Left forelimb (tissue), 1 donor: ENCODE measurements at places on chromosomes 11 and 22.
A peak's percentile ranks its signal among the peaks of the same experiment; 100 is the strongest.

GRCh38 chr11:27656320-27656719 is 43.9 kb downstream of the BDNF start:
- no peak for DNase-seq

DNA sequence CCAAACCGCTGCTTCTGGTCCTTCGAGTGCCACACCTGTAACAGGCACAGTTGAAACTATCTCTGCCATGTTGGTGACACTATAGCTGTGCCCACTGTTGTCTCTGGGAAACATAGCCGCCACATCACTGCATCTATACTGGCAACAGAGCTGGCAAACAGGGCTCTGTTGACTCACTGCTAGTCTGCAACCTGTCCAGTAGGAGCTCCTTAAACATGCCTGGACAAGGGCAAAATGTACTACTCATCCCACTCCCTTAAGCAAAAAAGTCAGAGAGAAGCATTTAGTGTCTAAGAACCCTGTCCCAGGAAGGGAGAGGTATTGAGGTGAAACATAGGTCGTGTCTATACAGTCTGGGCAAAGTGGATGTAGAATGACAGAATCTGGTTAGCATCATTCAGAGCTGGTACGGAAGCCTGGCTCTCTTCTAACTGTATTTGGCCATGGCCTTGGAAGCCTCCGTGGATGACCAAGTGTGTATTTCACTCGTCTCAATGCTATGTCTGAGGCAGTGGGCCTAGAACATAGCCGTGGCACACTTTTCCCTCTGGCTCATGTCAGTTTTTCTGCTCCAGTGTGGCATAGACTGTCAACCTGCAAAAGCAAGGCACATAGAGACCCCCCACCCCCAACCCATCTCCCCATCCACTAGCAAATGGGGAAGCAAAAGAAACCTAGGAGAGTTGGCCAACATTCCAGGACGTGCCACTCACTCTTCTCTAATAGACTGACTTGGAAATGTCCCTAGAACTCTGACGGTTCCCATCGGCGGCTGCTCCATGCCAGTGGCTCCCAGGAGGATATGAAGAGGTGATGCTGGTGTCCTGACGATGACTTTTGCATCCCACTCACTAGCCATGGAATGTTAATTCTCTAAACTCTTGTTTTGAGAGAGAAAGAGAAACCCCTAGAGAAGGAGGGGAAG is 21.4 kb upstream of the PISD start:
- DNase-seq = no peak

- DNase-seq = no peak
Measured at GRCh38 chr11:7307836-7308235, 56.1 kb downstream of the SYT9 start.

- no peak for DNase-seq
Measured at GRCh38 chr11:128341280-128342248, 245.8 kb downstream of the ETS1 start.

DNA sequence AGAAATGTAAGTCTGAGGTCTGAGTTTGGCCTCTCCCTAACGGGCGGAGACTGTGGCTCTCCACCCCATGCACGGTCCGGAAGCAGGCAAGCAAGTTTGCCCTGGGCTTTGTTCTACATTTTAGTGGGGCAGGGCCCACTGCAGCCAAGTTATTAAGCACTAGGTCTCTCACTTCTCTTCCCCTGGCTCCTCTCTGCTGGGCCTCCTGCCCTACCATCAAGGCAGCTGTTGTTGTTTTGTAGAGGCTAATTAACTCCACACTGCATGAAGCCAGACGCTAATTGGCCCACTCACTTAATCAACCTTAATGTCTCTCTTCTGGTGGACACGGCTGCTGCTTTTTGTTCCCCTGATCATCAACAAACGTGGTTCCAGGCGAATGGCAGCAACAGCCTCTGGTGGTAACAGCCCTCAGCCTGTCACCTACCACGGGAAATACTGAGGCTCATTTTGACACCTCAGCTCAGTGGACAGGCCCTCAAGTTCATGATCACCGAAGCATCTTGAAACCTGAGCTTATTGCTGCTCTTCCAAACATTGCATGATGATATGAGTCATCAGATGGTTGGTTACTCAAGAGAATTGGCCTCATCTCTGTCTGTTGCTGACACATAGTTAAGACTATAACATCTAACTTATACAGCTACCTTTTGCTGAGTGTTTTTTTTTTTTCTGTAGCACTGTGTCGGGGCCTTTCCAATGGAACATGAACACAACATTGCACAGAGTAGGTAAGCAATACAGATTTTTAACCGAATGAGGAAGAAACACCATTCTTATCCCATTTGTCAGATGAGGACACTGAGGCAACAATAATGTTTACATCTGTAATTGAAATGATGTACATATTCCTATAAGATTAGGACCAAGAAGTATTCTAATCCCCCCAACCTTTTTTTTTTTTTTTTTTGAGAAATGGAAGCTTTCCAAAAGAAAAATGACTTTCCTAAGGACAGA is 20.8 kb upstream of the LMO2 start:
- no peak for DNase-seq

- peak; percentile 70 for DNase-seq
Measured at GRCh38 chr11:118436639-118437207, 431 bp downstream of the KMT2A start.

- no peak for DNase-seq
Measured at GRCh38 chr11:72643547-72643946, 30.7 kb downstream of the PDE2A start.

DNA sequence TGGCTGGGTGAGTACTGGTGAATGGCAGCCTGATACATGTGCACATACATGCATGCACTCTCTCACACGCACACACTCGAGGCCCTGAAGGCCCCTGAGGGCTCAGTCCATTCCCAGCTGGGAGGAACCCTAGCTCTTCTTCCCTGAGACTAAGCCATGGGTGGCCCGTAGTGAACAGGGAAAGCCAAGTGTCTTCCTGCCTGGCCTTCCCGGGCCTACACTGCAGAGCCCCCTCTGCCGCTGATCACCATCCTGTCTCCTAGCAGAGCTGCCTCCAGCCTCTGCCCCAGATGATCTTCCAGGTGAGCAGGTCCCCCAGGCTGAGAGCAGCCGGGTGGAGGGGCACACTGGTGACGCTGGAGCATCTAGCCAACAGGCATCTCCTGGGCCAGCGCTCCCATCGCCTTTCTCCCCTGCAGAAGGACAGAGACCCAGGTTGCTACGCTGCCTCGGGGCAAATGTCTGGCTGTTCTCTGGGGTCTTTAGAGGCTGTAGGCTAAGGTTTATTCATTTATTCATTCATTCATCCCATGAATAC is 57.3 kb downstream of the CD82 start:
- no peak for DNase-seq

- DNase-seq = no peak
Measured at GRCh38 chr11:43818220-43818619, 62.4 kb upstream of the ALKBH3 start.

GRCh38 chr11:116826751-116827431 is 2.8 kb upstream of the APOC3 start:
- no peak for DNase-seq

DNA sequence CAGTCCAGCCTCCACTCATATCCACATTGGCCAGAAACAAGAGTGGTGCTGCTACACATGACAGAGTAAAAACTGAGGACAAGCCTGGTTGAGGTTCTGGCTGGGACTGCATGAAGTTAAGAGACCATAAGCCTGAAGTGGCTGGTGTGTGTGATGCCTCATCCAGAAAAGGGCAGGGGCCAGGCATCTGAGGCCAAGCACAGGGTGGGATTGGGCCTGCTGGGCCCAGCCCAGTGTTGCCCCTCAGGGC is 25.3 kb downstream of the ARVCF start:
- no peak for DNase-seq

GRCh38 chr11:12291766-12292165 is 85.6 kb upstream of the PARVA start:
- no peak for DNase-seq

DNA sequence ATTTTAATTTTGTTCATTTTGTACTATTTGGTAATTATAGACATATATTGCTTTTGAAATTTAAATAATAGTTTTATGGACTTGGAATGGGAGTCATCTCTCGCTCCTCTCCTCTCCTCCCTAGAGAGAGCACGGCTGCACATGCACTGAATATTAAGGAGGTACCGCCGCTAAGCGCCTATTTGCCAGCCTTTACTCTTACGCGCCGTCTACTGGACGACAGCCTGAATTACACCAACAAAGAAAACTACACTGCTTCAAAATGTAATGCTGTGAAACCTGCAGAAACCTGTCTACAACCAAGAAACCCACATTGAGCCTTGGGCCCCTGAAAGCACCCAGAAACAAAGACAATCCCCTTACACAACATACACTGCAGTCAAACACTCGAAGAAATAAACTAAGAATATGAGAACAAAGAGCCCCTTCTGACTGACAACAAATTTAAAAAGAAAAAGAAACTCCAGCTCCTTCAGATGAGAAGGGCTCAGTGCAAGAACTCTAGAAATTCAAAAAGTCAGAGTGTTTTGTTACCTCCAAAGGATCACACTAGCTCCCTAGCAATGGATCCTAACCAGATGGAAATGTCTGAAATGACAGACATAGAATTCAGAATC is 737.2 kb downstream of the LRRC4C start:
- DNase-seq = no peak

- DNase-seq = no peak
Measured at GRCh38 chr11:64021757-64022093, 14.0 kb upstream of the FLRT1 start.

GRCh38 chr11:19962801-19963175 is 197.5 kb downstream of the DBX1 start:
- DNase-seq = no peak

- peak; percentile 31 for DNase-seq
Measured at GRCh38 chr22:11253000-11253511, 4274.9 kb upstream of the OR11H1 start.

DNA sequence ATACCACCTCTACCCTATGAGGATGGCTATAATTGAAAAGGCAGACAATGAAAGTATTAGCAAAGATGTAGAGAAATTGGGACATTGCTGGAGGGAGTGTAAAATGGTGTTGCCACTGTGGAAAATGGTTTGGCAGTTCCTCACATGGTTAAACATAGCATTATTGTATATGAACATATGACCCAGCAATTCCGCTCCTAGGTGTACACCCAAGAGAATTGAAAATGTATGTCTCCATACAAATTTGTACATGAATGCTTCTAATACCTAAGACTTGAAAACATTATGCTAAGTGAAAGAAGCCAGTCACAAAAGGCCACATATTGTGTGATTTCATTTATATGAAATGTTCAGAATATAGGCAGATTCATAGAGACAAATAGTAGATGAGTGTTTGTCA is 10.0 kb downstream of the SLCO2B1 start:
- no peak for DNase-seq

DNA sequence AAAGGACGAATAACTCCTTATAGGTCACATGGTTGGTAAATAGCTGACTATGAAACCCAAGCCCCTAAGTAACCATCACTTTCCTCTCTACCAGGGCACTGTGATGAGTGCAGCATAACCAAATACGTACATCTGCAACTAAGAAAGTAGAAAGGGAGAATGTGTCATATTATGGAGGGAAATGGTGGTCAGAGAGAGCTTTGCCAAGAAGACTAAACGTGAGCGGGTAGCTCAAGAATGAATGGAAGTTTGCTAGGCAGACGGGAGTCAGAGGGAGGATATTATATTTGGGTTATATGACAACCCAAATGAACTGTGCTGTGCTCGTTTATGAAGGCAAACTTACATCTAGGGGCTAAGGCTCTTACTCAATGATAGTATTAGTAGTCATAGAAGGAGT is 537.3 kb downstream of the OPCML start:
- DNase-seq = no peak

DNA sequence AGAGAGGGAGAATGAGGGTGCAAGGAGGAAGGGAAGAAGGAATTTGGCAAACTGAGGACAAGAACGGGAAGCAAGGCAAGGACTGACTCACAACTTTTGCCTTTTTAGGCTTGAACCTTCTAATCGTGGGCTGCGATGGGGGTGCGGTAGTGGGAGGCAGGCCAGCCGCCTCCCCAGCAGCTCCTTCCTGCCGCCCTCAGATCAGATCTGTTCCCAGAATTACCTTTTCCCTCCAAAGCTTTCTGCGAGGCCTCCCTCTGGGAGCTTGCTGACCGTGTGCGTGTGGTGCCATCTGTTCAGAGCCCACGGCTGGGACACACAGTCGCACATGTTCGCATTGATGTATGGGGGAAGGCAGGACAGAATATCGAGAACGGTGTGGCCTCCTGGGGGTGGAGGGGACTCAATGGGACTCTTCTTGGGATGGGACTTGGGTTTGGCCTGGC is 86.9 kb upstream of the PARVA start:
- DNase-seq = peak; percentile 22

DNA sequence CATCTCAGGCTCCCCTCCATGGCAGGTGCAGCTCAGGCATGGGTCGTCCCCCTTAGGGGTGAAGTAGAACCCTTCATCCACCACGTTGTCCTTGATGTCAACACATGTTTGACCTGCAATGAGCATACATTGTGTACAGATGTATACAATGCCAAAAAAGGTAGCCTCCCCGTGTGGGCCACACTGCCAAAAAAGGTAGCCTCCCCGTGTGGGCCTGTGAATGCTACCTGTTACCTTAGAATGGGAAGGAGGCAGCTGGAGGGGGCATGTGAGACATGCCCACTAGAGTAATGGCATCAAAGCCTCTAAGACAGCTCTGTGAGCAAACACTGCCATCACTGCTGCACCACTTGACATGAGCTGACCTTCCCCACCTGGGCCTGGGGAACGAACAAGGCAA is 73.7 kb downstream of the DGCR2 start:
- peak; percentile 37 for DNase-seq

- no peak for DNase-seq
Measured at GRCh38 chr11:130129922-130130321, 29.7 kb upstream of the ST14 start.

DNA sequence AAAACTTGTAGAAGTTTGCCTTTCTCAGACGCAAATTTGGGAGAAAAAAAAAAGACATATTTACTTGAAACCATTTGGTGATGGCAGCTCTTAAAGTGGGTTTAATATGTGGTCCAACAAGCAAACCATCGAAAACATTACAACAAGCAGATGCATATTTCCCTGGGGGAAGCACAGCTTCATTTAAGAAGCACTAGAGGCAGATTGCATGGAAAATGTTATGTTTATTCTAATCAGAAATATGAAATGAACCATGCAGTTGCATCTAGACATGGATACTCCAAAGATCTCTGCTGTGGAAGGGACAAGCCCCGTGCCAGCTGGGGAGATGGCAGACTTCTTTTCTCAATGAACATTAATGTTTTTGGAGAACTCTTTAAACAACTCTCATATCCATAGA is 57.4 kb upstream of the PARVA start:
- DNase-seq = no peak

GRCh38 chr11:64728757-64729365 is 5.9 kb upstream of the NRXN2 start:
- peak; percentile 52 for DNase-seq

GRCh38 chr11:22711071-22711770 is 44.8 kb downstream of the GAS2 start:
- DNase-seq = no peak

DNA sequence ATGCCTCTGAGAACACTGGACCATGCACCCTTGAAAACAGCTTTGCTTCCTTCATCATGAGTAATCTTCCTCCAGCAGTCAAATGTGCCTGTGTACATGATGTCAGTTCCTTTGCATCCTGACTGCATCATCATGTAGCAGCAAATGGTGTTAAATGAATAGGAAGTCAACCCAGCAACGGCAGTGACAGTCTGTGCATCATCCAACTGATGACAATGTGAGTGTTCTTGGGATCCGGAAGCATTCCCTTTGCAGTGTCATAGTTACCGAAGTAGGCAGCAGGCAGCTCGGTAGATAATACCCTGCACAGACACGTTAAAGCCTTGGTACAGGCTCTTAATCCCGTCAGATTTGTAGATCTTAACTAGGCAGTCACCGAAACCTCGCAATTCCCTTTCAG is 2.5 kb downstream of the WBP2NL start:
- DNase-seq = no peak
